ENCODE measurements at places on chromosomes 3 and 15. TPM values are rescaled to one million over a fixed set of nuclear protein-coding genes. Genes with fewer than 3 reads are reported as not detected.

Gene A4GNT
- polyA plus RNA-seq = not detected

Gene BHLHE40
- polyA plus RNA-seq = 26.2 TPM

DNA sequence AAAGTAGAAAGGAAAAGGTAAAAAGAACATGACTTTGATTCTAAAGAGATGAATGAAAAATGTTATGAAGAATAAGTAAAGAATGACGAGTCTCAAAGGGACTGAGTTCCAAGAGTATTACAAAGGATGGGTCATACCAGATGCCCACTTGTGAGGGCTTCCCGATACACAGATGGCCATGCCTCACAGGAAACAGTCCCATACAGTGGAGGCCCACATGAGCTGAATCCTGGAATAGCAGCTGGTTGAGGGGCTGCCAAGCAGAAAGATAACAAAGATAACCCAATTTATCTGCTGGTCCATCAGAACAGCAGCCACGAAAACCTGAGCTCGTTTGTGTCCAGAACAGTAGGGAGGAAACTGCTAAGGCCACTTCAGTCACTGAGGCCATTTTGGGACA is 3.7 kb downstream of the SSR3 start:
- no peaks in the 10 kb centered on the region for H3K36me3 ChIP-seq
- H3K4me1 ChIP-seq = peaks cover 36% of the 10 kb centered on the region
- H3K27me3 ChIP-seq = no peaks in the 10 kb centered on the region

DNA sequence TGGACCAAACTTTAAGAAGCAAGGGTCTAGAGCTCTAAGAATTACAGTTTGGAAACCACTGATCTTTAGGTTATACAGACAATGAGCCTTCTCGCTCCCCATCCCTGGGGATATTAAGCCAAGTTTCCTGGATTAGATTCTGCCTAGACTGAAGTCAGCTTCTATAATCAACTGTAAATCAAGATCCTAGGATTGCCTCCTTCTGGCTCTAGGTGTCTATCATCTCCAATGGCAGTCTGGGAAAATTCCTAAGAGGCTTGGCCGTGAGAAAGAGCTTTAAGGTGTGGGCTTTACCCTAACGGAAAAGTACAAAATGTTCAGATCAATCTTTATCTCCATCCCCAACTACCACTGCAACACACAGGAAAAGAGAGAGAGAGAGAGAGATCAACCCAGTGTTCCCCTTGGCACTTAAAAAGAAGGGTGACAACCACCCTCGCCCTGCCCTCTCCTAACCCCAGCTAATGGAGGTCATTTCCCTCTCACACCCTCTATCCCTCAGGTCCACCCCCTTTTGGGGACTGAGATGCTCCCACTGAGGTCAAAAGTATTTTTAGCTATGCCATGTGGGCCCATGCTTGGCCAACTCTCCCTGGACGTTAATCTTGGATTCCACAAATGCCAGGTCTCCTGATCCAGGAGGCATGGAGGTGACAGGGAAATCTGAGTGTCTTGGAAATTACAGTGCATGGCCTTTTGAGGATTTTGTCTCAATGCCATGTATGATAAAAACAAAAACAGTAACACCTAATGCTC is 202.8 kb upstream of the BCL6 start:
- no peaks in the 10 kb centered on the region for H3K4me1 ChIP-seq
- H3K36me3 ChIP-seq = no peaks in the 10 kb centered on the region
- no peak for DNase-seq

DNA sequence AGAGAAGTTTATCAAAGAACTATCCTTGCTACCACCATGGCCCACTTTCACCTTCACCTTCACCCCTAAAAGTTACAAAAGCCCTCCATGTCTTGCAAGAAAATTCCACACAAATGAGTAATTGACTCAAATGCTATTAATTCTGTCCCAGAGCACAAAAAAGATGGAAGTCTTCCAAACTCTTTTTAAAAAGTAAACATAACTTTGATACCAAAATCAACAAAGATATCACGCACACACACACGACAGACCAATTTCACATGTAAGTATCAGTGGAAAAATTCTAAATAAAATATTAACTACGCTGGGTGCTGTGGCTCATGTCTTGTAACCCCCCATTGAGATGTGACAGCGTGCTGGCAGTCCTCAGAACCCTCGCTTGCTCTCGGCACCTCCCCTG is 1.1 kb upstream of the MCCC1 start:
- H3K4me3 ChIP-seq = no peak overlapping the region
- no peak overlapping the region for H3K27ac ChIP-seq
- H3K36me3 ChIP-seq = no peaks in the 10 kb centered on the region
- H3K27me3 ChIP-seq = no peaks in the 10 kb centered on the region
- peaks cover 4% of the 10 kb centered on the region for H3K4me1 ChIP-seq

Measured in testis (tissue), 5 donors.